Kidney capillary endothelial cell (primary cell): ENCODE measurements at places on chromosomes 1 and 21.
A peak's percentile ranks its signal among the peaks of the same experiment; 100 is the strongest.

DNA sequence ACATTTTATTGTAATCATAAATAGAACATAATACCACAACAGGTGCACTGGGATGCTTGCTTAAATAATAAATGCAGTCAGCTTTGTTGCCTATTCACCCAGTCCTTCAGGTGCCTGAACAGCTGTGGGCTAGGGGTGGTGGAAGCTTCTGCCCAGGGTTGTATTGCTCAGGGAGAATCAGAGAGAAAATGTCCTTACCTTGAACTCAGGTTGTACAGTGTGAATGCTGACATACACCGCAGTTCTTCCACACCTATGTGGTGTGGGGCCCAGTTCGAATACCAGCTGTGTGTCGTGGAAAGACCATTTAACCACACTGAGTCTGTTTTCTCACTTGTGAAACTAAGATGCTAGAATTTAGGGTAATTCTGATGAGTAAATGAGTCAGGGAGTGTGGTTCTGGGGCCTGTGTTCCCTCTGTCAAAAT lies 115.7 kb upstream of the ATP1A1 start:
- DNase-seq: no peak

- DNase-seq: no peak
These were observed 241.2 kb downstream of the TRABD2B start for GRCh38 chr1:47756006-47756405.

- DNase-seq: no peak
These were observed 10.3 kb downstream of the LCE4A start for GRCh38 chr1:152718238-152718637.

DNA sequence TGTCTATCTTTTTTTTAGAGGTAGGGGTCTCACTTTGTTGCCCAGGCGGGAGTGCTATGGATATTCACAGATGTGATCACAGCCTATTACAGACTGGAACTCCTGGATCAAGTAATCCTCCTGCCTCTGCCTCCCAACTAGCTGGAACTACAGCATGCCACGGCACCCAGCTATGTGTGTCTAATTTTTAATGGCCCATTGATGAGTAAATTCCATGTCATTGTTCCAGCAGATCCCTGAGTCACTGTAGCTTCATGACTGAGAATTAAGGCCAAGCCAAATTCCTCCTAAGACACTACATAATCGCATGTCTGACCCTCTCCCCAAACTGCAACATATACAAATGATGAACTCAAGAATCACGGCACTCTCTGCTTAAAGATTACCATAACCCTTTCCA lies 84.2 kb upstream of the RGS2 start:
- peak; percentile 32 for DNase-seq

GRCh38 chr21:39184050-39184980 lies 1.1 kb upstream of the PSMG1 start:
- no peak for DNase-seq

GRCh38 chr1:93468662-93469061 lies 20.7 kb downstream of the FNBP1L start:
- no peak for DNase-seq

GRCh38 chr1:178726087-178726517 lies 1.1 kb downstream of the RALGPS2 start:
- peak; percentile 72 for DNase-seq

DNA sequence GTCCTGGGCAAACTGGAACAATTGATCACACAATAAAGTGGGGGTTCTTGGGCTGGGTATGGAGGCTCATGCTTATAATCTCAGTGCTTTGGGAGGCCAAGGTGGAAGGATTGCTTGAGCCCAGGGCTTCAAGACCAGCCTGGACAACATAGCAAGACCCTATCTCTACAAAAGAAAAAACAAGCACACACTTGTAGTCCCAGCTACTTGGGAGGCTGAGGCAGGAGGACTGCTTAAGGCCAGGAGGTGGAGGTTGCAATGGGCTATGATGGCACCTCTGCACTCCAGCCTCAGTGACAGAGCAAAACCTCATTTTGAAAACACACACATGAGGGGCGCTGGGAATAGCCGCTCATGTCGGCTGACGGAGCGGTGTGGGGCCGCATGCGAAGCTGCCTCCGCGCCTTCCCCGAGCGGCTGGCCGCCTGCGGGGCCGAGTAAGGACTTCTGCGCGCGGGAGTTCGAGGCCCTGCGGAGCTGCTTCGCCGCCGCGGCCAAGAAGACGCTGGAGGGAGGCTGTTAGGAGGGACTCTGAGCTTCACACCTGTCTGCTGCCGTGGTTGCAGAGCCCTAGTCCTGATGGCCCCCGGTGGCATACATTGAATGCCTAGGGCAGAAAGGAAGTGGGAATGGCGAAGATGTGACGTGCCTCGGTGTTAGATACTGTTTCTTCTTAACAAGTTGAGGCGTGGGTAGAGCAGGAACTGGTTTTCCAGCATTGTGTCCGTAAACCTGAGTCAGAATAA lies 59.5 kb downstream of the ACBD3 start:
- DNase-seq: no peak

DNA sequence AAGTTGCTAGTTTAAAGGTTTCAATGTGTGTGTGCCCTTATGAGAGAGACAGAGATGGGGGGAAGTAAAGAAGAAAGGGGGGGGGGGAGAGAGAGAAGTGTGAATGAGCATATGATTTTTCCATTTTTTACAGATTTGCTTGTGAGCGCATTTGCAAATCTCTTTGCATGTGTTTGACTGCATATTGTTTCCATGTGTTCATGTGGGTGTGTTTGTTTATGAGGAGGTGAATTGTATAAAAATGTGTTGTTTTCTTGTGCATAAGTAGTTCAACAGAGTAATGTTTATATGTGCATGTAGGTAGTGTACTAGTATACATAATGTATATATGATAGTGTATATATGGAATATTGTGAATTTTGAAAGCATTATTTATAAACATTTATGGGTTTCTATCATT lies 205.9 kb upstream of the SPAG17 start:
- no peak for DNase-seq

DNA sequence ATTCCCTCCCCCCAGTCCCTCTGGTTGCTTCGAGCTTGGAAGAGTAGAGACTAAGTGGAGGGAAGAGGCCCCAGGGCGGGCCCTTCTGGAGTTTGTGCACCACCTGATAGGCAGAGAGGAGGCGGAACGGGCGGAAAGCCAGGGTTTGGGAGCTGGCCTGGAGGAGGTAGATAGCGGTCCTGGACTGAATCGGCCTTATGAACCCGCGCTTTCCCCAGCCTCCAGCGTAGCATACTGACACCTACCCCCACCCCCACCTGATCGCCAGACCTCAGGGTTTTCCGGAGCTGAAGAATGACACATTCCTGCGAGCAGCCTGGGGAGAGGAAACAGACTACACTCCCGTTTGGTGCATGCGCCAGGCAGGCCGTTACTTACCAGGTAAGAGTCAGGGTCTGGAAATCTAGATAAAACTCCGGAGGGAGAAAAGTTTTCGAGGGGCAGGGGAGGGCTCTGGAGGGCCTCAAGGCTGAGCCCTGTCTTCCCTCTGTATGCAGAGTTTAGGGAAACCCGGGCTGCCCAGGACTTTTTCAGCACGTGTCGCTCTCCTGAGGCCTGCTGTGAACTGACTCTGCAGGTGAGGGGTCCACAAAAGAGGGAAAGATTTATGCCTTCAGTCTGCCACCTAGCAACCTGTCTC lies 705 bp downstream of the UROD start:
- DNase-seq: peak; percentile 52

DNA sequence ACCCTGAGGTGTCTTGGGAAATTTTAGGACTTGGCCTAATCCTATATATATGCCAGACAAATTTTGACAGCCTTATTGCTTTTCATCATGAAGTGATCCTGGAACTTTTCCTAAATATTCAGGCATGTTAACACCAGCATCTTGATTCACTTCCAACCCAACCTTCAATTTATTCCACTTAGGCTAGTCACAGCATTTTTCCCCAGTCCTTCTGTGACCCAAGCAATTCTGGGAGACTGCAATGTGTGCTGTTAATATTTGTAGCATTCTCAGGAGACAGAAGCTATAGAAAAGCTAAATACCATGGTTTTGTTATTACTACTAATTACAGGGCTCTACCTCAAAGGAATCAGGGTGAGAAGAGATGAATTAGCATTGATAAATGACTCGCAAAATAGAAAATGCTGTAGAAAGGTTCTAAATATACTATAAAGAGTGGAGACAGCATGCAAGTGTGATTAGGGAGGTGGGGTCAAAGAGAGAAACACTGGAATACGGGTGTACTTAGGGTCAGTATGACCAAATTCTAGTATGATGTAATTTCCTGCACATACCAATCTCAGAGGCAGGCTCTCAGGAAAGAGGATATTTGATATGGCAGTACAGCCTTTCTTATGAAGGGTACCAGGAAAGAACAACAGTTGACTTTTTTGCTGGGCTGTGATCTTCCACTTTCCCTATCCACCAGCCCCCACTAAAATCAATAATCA lies 29.1 kb downstream of the PRRX1 start:
- no peak for DNase-seq

DNA sequence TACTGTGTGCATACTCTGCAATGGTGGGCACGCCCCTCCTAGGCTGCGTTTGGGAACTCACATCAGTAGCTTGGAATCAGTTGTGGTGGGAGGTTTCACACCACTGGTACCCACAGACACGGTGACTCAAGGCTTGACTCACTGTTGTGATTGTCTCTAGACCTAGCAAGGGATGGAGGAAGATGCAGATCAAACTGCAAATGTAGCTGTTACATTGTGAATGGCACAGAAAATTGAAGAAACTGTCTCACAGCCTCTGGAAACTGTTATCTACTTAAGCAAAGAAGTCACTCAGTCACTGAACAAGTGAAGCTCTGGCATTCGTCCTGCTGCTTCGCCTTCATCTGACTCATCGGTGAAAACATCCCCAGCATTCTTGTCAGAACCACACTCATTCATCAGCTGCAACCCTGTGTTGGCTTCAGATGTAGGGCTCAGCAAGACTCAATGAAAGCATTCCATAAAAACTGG lies 59.5 kb downstream of the POFUT2 start:
- DNase-seq: peak; percentile 30

DNA sequence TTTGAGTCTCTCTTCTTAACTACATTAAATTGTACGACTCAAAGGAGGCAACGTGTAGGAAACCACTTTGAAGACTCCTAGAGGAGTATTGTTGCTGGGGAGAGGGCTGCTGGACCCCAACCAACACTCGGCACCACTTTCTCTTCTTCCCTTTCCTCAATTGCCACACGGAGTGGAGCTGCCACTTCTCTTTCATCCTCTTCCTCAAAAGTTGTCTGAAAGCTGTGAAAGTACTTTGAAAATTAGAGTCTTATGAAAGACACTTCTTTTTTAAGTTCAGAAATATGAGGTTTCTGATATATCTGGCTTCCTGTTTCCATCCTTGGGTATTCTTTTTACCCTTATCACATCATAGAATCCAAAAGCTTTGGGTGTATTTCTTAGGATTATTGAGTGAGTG lies 59.5 kb downstream of the MRPS6 start:
- no peak for DNase-seq

DNA sequence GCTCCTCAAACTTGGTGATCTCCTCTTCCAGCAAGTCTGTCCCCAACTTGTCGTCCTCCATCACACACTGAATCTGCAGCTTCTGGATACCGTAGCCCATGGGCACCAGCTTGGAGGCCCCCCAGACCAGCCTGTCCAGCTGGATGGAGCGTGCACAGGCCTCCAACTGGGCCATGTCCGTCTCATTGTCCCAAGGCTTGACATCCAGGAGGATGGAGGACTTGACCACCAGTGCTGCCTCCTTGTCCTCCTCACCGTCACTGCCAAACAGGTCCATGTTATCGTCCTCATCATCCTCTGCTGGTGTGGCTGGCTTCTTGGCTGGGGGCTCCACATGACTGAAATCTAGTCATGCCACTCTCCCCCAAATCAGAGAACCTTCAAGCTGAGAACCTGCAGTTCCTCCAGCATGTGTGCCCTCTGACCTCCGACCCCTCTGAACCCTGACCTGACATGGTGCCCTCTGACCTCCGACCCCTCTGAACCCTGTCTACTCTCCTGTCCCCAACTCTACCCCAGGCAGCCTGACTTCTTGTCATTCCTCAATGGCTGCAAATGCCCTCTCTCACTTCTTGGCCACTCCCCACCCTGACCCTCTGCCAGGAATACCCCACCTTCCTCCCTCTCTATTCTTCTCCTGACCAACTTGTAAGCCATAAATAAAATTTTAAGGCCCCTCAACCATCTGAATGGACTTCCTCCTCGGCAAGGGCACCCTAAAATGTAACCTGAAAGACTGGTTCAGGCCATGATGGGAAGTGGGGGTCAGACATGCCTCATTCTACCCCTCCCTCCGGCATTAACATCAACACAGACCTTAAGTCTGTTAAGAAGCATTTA lies 275.7 kb upstream of the C1orf174 start:
- DNase-seq: no peak

- DNase-seq: peak; percentile 62
These were observed 6.6 kb upstream of the NUP133 start for GRCh38 chr1:229514578-229515275.

GRCh38 chr1:7847599-7847998 lies 5.3 kb downstream of the UTS2 start:
- DNase-seq: no peak

- no peak for DNase-seq
These were observed 41.5 kb downstream of the NCAM2 start for GRCh38 chr21:21039624-21040170.

DNA sequence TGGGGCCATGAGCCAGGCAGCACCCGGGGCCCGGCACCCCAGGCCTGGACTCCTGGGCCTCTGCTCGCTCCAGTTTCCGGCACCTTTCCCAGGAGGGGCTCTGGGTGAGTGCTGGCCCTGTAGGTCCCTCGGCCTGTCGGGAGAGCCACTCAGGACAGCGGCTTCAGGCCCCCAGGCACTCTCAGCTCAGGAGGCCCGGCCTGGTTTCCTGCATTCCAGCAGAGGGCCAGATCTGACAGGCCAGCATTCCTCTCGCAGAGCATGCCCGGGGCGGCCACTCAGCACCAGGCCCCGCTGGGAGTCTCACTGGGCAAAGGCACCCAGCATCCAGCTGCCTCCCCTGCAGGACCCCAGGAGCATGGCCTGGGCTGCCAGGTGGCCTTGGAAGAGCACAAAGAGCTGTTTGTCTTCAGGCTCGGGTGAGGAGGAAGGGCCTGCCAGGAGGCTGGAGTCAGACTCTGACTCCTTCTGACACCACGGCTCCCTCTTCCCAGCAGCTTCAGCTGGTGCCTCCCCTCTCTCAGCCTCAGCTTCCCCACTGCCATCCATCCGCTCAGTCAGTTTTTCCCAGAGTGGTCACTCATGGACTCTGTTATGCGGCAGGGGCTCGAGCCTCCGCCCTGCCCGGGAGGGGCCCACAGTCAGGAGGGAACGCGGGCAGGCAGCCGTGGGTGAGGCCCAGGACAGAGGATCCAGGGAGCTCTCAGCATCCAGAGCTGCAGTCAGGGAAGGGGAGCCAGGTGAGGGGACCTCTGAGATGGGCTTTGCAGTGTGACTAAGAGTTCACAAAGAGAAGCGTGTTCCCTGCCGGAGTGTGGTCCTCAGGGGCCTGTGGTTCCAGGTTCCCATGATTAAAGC lies 51.7 kb downstream of the WNT9A start:
- DNase-seq: no peak
